ENCODE measurements at places on chromosomes 3 and 15.

GRCh38 chr3:54969652-54970051 lies 41.8 kb upstream of the LRTM1 start:
- no peak for DNase-seq

GRCh38 chr15:90233387-90234095 lies at the start of gene CIB1:
TSS of gene CIB1 (minus strand) at chr15:90233941. CDS start at chr15:90233885, 56 bp downstream.
- peak; percentile 97 for DNase-seq

DNA sequence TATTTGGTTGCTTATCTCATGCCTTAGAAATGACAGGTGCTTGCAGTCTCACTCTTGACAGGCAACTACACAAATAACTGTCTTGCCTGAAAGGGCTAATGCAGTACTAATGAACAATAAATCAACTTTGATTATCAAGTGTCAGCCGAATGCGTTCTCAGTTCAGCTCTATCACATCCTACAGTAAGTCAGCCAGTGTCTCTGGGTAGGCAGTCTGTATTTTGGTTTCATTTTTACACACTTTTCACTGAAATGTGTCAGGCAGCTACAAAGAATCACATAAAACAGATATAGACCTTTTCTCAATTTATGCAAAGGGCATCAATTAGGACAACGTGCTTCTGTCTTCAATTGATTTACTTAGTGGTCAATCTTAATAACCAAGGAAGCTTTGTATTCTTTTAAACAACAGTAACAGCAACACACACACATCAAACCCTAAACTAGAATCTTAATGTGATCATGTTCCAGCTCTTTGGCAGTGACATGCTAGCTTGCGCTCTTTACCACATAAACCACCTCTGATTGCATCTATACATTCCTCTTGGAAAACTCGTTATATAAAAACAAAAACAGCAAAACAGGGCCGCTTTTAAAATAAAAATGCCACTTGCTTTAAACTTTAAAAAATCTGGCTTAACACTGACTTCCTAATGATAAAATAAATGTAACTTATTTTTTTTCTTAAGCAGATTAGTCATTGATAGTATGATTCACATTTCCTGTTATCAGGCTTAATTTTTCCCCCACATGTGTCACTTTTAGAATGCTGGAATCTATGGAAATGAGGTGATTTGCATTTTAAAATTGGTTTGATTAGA lies 520.4 kb downstream of the FOXP1 start:
- DNase-seq = peak; percentile 57

DNA sequence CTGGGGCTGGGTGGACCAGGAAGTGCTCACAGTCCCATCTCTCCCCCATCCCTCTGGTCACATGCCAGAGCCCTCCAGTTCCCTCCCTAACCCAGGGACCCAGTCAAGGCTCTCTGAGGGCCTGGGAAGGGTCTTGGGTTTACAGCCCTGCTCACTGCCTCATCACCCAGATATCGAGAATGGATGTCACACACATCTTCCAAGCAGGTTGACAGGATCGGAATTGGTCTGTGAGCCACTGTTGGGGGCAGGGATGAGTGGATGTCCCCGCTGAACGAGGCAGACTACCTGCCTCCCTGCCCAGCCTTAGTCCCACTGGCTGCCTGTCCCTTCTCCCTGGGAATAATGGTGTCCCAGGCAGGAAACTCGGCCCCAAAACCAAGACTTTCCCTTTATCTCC lies 20.0 kb upstream of the GOLGA6C start:
- DNase-seq = no peak

- DNase-seq = no peak
These were observed 45.8 kb downstream of the SPSB4 start for GRCh38 chr3:141096981-141097380.

DNA sequence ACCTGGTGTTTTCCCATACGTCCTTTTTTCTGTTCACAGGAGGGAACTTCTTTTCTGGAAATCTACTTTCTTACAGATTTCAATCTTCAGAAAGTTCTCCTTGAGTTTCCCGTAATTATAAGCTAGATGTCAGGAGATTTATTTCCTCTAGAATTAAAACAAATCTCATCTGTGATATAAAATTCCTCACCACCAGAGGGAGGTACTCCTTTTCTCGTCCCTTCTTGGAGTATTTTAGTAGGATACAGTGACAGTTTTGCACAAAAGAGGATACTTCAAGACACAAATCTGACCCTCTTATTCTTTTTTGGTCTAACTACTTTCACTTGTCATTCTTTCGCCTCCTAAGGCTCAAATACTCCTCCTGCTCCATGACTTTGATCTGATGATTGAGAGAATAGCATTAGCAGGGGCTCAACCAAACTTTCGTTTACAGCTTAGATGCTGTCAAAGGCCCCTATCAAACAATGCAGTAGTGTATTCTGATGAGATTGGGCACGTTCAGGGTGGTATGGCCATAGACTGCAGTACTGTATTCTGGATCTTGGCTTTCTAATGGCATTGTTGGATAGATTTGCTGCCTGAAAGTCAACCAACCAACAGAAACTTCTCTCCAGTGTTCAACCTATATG lies 38.0 kb downstream of the TMEM41A start:
- DNase-seq = no peak

- no peak for DNase-seq
These were observed 28.4 kb downstream of the GRIP2 start for GRCh38 chr3:14511623-14512280.

DNA sequence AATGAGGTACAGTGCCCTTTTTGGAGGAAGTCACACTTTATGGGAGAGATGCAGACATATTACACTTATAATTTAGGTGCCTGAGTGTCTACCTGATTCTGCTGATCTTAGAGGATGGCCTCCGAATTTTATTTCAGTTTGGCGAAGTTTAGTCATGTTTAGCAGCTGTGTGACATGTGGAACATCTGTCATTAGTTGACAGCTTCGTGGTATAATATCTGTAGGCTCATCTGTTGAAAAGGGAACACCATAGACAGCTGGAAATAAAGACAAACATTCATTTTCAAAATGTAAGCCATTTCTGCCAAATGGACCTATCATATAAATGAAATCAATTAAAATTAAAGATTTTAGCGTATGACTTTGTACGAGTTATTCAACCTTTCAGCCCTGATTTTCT lies 165.4 kb downstream of the CFAP20DC start:
- no peak for DNase-seq

DNA sequence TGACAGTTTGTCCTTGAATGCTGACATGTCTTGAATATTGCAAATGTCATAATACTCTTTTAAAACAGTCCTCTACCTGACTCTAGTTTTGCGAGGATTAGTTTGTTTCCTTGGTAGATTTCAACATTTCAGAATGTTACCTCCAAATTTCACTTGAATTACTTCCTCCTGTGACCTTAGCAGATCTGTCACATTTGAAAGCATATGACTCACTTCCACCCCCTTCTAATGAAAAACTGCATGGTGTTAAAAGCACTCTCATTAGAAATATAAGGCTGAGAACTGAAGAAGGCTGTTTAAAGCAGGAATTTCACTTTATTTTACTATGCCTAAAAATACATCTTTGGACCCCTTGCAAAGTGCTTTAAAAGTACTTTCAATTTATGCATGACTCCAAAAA lies 598.7 kb upstream of the TGFBR2 start:
- DNase-seq = no peak

- DNase-seq = no peak
These were observed 256.1 kb upstream of the ONECUT1 start for GRCh38 chr15:53046153-53046790.

DNA sequence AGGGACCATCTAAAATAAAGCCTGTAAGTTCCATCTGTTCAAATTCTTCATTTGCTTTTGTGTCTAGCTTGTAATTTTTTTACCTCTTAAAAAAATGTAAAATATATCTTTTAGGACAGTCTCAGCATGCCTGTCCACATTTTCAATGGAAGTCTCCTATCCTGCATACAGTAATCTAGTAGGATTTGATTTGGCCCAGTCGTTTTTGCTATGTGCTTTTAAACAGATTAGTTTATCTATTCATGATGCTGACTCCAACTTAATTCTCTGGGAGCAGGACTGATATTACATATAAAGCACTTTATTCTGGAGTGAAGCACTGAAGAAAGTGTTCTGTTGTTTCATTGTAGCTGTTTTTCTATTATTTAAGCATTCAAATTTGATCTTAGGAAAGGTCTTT lies 38.9 kb upstream of the CFAP20DC start:
- no peak for DNase-seq

DNA sequence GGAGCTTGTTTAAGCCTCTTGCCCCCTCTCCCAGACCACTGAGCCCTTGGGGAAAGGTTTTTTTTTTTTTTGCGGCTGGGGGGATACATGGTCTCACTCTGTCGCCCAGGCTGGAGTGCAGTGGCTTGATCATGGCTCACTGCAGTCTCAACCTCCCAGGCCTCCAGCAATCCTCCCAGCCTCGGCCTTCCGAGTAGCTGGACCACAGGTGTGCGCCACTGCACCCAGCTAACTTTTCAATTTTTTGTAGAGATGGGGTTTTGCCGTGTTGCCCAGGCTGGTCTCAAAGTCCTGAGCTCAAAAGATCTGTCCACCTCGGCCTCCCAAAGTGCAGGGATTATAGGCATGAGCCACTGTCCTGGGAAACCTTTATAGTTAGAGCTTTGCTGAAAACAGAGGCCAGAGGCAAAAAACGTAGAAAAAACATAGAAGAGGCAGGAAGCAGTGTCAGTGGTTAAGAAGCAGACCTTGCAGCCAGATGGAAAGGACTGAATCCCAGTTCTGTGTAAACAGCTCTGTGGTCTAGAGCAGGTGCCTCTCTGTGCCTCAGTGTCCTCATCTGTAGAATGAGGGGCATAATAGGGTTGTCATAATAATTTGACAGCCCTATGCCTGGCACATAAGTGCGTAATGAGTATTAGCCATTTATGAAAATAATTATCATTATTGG lies 33.1 kb downstream of the CMTM7 start:
- no peak for DNase-seq

DNA sequence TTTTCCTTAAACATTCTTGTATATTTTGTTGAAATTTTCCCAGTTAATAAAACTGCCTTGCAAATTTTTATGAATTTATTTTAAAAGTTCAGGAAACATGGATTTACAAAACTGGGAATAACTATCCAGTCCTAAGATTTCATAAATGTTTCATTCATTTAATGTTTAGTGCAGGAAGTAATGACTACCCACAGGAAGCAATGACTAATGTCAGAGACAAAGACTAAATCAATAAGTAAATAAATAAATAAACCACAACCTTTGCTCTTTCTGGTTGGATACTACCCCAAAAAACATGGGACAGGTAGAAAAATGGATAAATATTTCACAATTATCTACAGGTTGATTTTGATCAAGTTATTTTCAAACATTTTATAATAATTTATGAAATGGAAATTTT lies 48.8 kb upstream of the TMCO5A start:
- DNase-seq = no peak

GRCh38 chr3:190086191-190086590 lies 34.5 kb downstream of the P3H2 start:
- DNase-seq = no peak

GRCh38 chr3:135199137-135199536 lies 404.1 kb downstream of the EPHB1 start:
- no peak for DNase-seq

DNA sequence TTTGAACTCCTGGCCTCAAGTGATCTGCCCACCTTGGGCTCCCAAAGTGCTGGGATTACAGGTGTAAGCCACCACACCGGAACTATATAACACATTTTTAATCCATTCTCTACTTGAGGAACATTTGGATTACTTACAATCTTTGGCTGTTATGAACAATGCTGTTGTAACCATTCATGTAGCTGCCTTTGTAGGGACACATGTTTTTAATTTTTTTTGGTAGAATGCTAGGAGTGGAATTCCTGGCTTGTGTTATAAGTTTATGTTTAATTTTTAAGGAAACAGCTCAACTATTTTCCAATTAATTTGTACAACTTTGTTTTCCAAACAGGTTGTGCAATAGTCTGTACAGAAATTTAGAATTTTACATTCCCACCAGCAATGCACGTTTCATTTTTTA lies 51.7 kb downstream of the GPR149 start:
- no peak for DNase-seq

DNA sequence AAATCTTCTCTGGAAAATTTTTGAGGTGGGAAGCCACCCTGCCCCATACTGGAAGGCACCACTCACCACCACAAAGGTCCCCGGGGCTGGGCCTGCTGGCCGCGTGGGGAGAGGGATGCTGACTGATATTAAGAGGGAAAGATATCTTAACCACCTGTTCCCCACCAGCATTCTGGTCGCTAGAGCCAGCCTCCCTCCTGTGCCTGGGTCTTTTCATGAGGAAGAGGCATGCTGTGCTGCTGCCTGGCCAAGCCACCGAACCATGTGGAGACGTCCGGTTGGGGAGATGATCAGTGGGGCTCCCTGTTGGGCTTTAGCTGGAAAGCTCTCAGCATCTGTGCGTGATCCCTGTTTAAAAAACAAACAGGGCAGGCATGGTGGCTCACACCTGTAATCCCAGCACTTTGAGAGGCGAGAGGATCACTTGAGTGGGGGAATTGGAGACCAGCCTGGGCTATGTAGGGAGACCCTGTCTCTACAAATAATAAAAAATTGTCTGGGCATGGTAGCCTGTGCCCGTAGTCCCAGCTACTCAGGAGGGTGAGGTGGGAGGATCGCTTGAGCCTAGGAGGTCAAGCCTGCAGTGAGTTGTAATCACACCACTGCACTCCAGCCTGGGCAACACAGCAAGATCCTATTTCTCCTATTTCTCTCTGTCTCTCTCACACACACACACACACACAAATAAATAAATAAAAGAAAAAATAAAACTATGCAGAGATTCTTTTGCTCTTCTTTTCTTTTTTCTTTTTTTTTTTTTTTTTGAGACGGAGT lies 1.0 kb downstream of the KLHL18 start:
- DNase-seq = peak; percentile 62

DNA sequence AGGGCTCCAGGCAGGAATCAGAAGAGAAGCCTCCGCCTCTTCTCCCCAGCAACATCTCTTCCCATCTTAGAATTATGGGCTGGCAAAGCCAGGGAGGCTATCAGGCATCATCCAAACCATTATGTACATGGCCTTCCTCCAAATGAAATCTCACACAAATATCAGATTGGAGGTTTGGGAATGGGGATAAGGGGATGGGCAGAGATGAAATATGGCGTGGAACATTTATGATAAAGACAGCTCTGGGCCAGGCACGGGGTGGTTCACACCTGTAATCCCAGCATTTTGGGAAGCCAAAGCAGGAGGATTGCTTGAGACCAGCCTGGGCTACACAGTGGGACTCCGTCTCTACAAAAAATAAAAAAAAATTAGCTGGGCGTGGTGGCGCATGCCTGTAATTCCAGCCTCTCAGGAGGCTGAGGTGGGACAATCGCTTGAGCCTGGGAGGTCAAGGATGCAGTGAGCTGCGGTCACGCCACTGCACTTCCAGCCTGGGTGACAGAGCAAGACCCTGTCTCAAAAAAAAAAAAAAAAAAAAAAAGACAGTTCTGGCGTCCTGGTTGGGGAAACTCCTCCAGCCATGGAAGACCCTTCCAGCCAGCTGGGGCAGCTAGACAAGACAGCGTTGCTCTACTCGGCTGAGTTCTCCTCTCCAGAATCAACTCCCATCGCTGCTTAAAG lies 36.6 kb downstream of the CPN2 start:
- DNase-seq = no peak

GRCh38 chr15:98405013-98405412 lies 243.3 kb upstream of the IGF1R start:
- no peak for DNase-seq

DNA sequence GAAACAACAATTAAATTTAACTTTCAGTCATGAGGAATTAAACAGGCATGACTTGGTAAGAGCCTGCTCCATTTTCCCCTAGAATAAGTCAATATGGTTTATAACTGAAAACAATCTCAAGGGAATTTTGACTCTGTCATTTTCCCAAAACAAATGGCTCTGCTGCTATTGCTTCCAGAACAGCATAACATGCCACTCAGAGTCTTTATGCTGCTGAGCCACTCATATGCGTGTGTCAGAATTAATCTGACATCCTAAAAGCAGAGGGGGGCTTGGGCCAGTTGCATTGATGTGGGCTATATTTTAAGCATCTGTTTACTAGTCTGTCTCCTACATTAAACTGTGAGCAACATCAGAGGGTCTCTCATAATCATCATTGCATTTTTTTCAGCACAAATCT lies 111.1 kb upstream of the ABI3BP start:
- DNase-seq = no peak

Data from activated CD8-positive, alpha-beta T cell treated with anti-CD3 and anti-CD28 coated beads for 36 hours (primary cell).